NCI-H2107 (cell line): ENCODE measurements at places on chromosomes 3 and 15.

GRCh38 chr15:85766001-85766831 lies 28.5 kb downstream of the KLHL25 start:
- DNase-seq: no peak

GRCh38 chr15:38670128-38671005 lies 105.8 kb upstream of the RASGRP1 start:
- DNase-seq: no peak

DNA sequence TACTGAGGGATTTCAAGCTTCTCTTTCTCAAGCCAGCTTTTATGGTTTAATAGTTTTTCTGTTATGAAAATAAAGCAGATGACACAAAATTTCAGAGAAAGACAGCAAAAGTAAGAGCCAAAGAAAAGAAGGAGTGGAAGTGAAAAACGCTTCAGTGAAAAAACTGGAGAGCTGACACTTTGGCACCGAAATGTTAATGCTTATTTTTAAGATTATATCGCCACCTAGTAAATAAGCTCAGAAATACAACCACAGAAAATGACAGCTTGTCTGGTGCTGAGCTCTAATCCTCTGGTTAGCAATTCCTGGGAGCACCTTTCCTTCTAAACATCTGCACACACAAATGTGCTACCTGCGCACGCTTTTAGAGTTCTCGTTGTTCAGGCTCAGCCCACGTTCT lies 101.6 kb downstream of the ZPLD1 start:
- no peak for DNase-seq

DNA sequence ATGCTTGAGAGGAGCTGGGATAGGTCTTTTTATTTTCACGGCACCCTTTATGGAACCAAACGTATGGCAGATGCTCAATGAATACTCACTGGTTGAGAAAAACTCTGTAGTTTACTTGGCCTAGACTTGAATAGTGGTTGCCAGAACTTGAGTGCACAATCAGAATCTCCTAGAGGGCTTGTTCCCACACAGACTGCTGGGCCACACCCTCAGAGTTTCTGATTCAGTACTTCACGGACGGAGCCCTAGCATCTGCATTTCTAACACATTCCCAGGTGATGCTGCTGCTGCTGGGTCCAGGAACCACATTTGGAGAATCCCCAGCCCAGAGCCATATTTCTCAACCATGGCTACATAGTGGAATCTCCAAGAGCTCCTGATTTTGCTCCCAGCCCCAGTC lies 24.6 kb downstream of the CA12 start:
- no peak for DNase-seq
